ENCODE measurements at places on chromosomes 6 and 20.

- H3K4me3 ChIP-seq: no peak overlapping the region
- H3K27ac ChIP-seq: no peak overlapping the region
- DNase-seq: no peak
These were observed 102.2 kb upstream of the KCNG1 start for GRCh38 chr20:51125105-51125504.

DNA sequence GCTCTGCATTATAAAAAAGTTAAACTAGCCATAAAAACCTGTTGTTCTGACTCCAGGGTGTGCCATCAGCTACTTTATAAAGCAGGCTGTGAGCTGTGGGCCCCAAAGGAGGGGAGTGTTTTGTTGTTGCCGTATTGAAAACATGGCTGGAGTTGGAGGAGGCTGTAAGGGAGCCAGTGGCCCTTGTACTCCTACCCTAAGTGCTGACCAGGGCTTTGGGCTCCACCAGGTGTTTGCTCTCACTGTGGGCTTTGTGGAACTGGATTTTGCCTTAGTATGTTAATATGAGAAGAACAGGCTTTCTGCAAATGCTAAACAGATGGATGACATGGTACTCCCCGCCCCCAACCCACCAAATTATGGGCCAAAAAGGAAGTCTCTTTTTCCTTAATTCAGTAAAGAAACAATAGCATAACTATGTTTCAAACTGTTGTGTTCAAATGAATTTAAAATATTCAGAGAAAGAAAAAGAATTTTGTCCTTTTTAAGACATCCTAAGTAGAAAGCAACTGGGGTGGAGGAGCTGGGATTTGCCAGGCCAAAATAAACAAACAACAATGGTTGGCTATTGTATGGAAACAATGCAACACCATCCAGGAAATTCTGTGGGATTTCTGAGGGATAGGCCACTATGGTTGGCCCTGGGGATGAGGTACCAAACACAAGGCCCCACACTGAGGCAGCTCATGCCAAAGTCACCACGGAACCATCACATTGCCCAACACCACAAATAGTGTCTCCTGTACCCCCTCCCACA lies 63.3 kb downstream of the PLCG1 start:
- no peak for DNase-seq
- H3K27ac ChIP-seq: no peak overlapping the region
- no peak overlapping the region for H3K4me3 ChIP-seq
- H3K4me1 ChIP-seq: no peaks in the 10 kb centered on the region
- no peaks in the 10 kb centered on the region for H3K27me3 ChIP-seq

DNA sequence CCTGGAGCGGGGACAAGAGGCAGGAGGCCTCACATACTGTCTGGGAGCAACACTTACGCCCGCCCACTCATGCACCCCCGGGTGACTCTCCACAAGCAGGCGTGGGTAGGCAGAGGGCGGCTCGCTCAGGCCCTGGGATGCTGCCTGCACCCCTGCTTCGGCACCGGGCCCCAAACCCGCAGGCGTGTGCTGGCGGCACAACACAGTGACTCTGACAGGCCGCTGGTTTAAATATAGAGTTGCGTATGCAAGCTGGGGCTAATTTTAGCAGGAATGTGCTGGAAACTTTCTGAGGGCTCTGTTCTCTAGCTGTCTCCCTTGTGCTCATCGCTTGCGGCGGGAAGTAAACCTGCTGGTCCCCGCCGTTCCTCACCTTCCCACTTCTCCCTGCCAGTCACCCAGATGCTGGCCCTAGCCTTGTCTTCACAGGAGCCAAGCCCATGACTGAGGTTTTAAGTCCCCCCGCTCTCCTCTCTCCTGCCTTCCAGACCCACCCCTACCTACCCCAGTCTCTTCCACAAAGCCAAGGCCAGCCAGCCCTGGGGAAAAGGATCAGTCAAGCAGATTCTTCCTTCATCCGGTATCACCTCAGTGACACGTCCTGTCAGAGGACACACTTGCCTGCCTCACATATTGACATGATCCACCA lies 94.5 kb upstream of the FOXP4 start:
- no peaks in the 10 kb centered on the region for H3K36me3 ChIP-seq
- no peaks in the 10 kb centered on the region for H3K27me3 ChIP-seq
- peaks cover 76% of the 10 kb centered on the region for H3K4me1 ChIP-seq
- no peak overlapping the region for H3K4me3 ChIP-seq

DNA sequence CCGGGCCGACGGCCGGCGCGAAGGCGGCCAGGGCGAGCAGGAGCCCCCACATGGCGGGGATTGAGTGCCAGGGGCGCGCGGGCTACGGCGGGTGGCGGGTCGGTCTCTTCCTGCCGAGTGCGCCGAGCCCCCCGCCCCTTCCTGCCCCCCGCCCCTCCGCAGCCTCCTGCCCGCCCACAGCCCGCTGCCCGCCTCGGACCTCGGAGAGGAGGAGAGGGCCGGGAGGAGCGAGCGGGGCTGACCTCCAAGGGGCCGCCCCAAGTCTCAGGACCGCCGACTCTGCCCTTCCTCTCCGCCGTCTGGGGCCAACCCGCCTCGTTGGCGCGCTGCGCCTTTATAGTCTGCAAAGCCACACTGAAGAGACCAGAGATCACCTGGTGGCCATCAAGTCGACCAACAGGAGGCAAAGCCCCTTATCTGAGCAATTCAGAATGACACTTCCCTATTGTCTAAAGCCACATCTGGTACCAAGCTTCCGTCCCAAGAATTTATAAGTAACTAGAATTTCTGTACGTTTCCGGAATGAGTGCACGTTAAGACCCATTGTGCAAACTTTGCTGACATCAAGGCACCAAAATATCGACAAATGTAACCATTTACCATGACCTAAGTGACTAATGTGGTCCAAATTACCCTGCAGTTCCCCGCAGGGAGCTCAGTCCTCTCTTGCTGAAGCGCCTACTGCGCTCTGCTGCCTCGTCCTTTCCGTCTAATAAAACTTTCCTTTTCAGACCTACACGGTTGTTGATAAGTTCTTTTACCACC lies at the start of gene CPXM1:
Gene CPXM1 (minus strand): TSS at position 107 of the 765 bp plus-strand sequence. CDS start 55 bp downstream, at position 52.
- H3K36me3 ChIP-seq: no peaks in the 10 kb centered on the region
- H3K27me3 ChIP-seq: peaks cover 8% of the 10 kb centered on the region
- peak; percentile 72 for DNase-seq
- no peak within 1 kb of the TSS for H3K27ac ChIP-seq
- peaks cover 5% of the 10 kb centered on the region for H3K4me1 ChIP-seq

DNA sequence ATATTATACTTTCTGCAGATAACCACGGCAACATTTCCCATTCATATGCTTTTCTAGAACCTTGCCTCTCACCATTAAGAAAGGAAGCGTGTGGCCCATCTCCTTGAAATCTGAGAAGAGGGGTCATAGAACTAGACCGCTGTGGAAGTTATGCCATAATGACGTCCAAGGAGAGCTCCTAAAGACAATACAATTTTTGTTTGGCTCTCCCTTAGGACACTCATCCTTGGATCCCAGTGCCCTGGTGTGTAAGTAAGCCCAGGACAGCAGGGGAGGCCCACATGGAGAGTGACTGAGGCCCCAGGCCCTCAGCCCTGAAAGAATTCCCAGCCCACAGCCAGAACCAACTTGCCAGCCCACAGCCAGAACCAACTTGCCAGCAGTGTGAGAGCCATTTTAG lies 379.6 kb downstream of the FOXA2 start:
- H3K27ac ChIP-seq: no peak overlapping the region
- H3K4me1 ChIP-seq: no peaks in the 10 kb centered on the region
- no peaks in the 10 kb centered on the region for H3K36me3 ChIP-seq
- H3K27me3 ChIP-seq: no peaks in the 10 kb centered on the region

DNA sequence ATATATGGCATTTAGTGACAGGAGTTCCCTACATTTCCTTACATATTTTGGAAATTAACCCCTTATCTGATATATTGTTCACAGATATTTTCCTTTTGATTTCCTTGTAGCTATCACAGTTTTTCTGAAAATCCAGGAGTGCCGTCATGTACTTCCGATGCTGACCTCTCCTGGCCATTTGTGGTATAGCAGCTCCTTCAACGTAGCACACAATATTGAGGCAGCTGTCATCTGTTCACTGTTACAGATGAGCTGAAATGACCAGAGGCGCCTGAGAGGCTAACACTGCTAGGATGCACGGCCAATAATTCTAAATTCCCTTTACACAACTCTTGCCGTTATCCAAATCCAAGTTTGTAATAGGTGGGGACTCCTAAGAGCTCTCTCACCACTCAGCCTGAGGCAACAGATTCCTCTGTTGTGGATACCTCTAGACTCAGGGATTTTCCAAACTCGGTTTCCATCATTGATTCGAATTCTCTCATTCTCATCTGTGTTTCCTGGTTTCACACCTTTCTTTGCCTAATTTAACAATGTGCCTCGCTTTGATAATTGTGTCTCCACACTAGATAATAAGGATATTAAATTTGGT lies 53.0 kb downstream of the MMUT start:
- no peak overlapping the region for H3K4me3 ChIP-seq
- H3K36me3 ChIP-seq: no peaks in the 10 kb centered on the region
- no peak overlapping the region for H3K27ac ChIP-seq
- H3K27me3 ChIP-seq: no peaks in the 10 kb centered on the region
- peaks cover 5% of the 10 kb centered on the region for H3K4me1 ChIP-seq

GRCh38 chr20:52500157-52500556 lies 308.6 kb upstream of the ZFP64 start:
- H3K27me3 ChIP-seq: peaks cover 5% of the 10 kb centered on the region
- no peaks in the 10 kb centered on the region for H3K36me3 ChIP-seq
- no peak overlapping the region for H3K4me3 ChIP-seq
- no peaks in the 10 kb centered on the region for H3K4me1 ChIP-seq

- no peaks in the 10 kb centered on the region for H3K27me3 ChIP-seq
- DNase-seq: no peak
- no peaks in the 10 kb centered on the region for H3K4me1 ChIP-seq
- H3K4me3 ChIP-seq: no peak overlapping the region
- H3K36me3 ChIP-seq: no peaks in the 10 kb centered on the region
These were observed 713.9 kb upstream of the MARCKS start for GRCh38 chr6:113143206-113143605.

- H3K27me3 ChIP-seq: no peaks in the 10 kb centered on the region
- peaks cover 16% of the 10 kb centered on the region for H3K4me1 ChIP-seq
- no peak overlapping the region for H3K27ac ChIP-seq
- DNase-seq: no peak
- H3K4me3 ChIP-seq: no peak overlapping the region
- H3K36me3 ChIP-seq: no peaks in the 10 kb centered on the region
These were observed 156.0 kb downstream of the LY86 start for GRCh38 chr6:6744551-6744950.

GRCh38 chr20:33499355-33499754 lies 9.5 kb downstream of the CBFA2T2 start:
- peaks cover 50% of the 10 kb centered on the region for H3K4me1 ChIP-seq
- DNase-seq: no peak
- no peak overlapping the region for H3K4me3 ChIP-seq
- no peaks in the 10 kb centered on the region for H3K36me3 ChIP-seq

DNA sequence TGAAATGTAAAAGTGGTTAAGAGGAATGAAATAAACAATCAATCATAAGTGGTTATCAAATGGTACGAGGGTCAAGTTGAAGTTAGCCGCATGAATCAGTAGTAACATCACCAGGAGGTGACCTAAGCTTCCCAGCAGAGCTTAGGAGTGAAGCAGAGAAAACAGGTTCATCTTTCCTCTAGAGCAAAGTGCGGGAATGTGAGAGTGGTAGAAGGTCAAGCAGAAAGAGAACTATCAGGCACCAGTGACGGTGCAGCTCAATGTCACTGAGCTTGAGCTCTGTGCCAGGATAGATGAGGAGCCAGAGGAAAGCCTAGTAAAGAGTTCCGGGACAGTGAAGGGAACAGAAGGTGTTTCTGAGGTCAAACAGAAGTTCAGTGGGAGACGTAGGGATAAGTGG lies 20.8 kb upstream of the TNFAIP3 start:
- peak overlapping the region; percentile 4 for H3K27ac ChIP-seq
- no peaks in the 10 kb centered on the region for H3K36me3 ChIP-seq
- no peaks in the 10 kb centered on the region for H3K4me1 ChIP-seq
- no peak for DNase-seq
- H3K4me3 ChIP-seq: no peak overlapping the region

DNA sequence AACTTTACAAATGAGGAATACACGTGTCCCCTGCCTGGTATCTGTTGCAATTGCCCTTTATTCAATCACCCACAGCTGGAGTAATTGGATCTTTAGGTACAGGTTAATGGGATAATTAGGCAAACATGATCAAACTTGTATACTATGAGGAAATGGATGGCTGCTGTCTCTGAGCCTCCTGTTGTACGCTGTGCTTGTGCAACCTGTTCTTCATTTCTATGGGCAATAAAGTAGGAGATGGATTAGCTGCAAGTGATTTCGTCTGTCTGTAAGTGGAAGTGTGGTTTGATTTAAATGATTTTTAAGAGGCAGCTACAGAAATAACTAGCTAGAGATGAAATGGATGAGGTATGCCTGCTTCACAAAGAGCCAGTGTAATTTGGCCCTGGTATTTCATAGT lies 474.1 kb downstream of the RNF144B start:
- no peaks in the 10 kb centered on the region for H3K27me3 ChIP-seq
- H3K36me3 ChIP-seq: no peaks in the 10 kb centered on the region
- no peaks in the 10 kb centered on the region for H3K4me1 ChIP-seq
- DNase-seq: no peak
- no peak overlapping the region for H3K4me3 ChIP-seq

- H3K27me3 ChIP-seq: no peaks in the 10 kb centered on the region
- peak; percentile 82 for DNase-seq
- no peak overlapping the region for H3K4me3 ChIP-seq
- peaks cover 6% of the 10 kb centered on the region for H3K4me1 ChIP-seq
- no peaks in the 10 kb centered on the region for H3K36me3 ChIP-seq
These were observed 64.4 kb upstream of the FUCA2 start for GRCh38 chr6:143575901-143576426.

GRCh38 chr20:55354720-55355119 lies 650.6 kb downstream of the CBLN4 start:
- H3K27me3 ChIP-seq: no peaks in the 10 kb centered on the region
- no peaks in the 10 kb centered on the region for H3K36me3 ChIP-seq
- no peak overlapping the region for H3K27ac ChIP-seq
- H3K4me1 ChIP-seq: no peaks in the 10 kb centered on the region

GRCh38 chr6:17233531-17233930 lies 47.6 kb upstream of the RBM24 start:
- no peaks in the 10 kb centered on the region for H3K36me3 ChIP-seq
- H3K4me1 ChIP-seq: no peaks in the 10 kb centered on the region
- no peak overlapping the region for H3K27ac ChIP-seq
- DNase-seq: no peak
- no peak overlapping the region for H3K4me3 ChIP-seq

DNA sequence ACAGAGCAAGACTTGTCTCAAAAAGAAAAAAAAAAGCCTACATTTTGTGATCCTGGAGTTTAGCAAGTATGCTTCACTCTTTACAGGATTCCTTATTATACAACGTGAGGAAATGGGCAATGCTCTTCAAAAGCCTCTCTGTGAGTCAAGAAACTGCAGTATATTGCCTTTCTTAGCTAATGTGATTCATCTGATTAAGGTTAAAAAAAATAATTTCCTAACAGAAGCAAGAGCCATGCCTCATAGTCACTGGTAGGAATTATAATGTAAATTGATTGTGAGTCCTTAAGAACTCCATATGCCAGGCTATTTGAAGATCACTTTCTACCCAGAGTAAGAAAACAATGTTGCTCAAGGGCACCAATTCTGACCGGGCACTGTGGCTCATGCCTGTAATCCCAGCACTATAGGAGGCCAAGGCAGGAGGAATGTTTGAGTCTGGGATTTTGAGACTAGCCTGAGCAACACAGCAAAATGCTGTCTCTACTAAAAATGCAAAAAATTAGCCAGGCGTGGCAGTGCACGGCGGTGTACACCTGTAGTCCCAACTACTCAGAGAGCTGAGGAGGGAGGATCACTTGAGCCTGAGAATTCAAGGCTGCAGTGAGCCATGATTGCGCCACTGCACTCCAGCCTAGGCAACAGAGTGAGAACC lies 43.3 kb downstream of the SLC26A8 start:
- H3K4me1 ChIP-seq: no peaks in the 10 kb centered on the region
- no peaks in the 10 kb centered on the region for H3K27me3 ChIP-seq
- H3K36me3 ChIP-seq: no peaks in the 10 kb centered on the region
- no peak overlapping the region for H3K4me3 ChIP-seq

Data from stomach (tissue), 19 donors.